ENCODE measurements at places on chromosomes 5 and 9.

DNA sequence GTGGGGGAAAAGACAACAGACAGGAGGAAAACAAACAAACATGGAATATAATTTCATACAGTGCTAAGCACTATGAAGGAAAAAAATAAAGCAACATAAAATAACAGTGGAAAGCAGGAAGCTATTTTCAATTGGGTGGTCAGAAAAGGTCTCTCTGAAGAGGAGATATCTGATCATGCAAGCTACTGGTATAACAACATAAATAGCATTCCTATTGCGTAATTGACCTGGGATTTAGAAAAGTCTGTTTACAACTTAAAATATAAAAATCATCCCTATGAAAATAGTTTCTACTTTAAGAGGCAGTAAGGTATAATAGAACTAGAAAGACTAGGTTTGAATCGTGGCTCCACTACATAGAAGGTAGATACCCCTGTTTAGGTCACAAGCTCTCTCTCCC, 61.4 kb downstream of the FBXW11 start:
- DNase-seq, result peak; percentile 76

- DNase-seq, result no peak
Measured at GRCh38 chr5:169201597-169201996, 99.3 kb downstream of the SLIT3 start.

DNA sequence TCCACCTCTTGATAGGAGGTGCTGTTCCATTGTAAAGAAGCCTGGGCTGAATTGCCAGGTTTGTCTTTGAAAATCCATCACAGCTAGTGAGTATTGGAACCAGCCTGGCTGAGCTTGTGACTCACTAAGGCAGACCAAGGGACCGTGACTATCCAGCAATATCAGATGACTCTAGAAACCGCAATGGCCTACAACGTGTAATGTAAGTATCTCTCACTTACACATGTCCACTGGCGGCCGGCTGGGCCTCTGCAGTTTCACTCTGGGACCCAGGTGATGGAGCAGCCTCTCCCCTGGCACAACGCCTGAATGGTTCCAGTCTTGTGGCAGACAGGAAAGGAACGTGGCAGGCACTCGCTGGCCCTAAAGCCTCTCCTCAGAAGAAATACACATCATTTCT, 3.1 kb upstream of the HRH2 start:
- DNase-seq, result no peak

- peak; percentile 45 for DNase-seq
Measured at GRCh38 chr9:4796988-4797853, 4.5 kb downstream of the RCL1 start.

DNA sequence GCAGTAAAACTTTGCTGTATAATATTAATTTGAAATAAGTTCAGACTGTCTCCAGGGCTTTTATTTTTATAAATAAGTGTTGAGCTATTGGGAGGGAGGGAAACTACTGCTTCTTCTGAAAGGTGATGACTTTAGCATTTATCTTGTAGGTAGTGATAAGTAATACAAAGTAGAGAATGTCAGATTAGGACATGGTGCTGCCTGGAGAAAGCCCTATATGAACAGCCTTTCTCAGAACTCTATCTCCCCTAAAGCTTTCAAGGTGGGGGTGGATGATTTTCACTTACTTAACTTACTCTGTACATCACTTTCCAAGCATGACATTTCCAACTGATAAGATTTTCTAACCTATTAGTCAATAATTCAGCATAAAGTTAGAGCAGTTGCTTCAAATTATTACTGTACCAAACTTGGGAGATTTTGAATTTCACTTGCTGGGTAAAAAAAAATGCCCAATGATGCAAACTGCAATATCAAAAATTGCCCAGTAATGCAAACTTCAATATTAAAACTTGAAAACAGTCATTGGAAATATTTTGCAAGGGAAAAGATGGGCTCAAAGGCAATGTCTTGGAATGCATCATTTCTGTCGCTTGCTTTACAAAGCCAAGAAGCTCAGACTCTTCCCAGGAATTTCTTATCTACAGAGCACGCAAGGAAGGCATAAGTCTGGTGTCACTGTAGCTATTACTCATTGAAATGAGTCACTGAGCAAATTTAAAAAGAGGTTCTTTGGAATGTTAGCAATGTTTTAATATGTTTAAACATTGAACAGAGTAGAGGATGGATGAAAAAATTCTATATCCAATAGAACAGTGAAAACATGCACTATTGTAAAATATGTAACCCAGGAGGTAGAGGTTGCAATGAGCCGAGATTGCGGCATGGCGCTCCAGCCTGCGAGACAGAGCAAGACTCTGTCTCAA, 569.5 kb downstream of the PSAT1 start:
- peak; percentile 89 for DNase-seq

DNA sequence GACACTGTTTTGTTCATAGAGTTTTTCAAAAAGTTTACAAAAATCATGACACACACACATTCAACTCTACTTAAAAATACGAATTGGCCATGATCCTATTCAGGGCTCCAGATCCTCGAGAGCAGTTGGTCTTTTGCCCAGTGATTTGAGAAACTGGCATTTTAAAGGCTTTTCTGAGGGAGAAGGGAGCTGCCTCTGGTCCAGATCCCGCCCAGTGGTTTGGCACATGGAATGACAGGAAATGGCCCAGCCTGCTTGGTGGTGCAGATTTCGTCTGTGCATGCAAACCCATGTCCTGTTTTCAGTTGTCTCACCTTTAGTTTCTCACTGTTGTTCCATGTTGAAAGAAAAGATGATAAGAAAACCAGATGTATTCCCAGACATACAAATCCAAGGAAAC, 3.6 kb downstream of the CAMK4 start:
- peak; percentile 11 for DNase-seq

DNA sequence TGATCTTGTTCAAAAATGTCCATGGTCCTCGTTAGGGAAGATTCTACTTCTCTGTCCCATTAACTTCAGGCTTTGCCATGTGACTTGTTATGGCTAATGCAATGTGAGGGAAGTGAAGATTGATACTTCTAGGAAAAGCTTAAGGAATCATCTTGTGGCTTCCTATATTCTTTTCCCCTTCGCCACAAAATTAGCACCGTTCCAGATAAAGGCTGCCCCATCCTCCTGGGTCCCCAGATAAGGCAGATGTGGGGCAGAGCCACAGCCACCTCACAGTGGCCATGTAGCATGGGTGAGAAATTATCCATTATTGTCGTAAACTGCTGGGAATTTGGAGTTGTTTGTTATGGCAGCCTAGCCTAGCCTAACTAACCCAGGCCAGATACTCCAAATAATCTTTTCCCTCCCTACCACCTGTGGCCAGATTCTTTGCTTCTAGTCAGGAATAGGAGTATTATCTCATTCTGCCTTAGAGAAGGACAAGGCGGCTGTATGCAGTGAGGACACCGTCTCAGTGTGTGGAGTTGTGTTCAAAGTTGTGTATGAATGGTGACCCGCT, 31.9 kb upstream of the BOD1 start:
- no peak for DNase-seq

DNA sequence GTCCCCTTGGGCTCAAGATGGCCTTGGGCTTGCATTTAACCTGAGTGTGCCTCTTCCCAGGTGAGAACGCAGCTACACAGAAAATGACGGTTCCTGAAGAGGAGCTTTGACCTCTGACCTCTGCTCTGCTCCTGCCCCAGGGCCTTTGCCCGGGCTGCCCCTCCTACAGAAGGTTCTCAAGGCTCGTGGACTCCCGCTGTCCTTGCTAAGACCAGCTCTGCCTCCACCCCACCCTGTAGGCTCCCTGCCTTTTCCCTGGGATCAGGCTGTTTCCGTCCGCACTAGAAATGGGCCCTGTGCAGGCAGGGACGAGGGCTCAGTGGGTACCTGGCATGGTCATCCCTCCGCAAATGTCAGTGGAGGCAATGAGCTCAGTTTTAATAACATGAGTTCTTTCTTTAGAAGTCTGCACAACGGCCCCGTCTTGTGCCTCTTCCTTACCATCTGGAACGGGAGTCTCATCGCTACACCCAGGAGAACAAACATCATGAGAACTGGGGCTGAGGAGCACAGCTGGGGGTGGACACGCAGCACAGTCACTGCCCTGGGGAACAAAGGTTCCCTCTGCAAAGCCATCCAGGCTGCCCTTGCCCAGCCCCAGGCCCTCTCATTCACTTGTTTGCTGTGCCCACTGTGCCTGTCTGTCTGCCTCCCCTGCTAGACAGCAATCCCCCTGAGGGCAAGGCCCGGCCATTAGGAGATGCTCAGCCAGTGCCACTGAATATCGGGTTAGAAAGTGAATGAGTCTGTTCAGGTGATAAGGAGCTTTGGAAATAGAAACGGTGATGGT, 26.7 kb upstream of the LPCAT1 start:
- no peak for DNase-seq

Measured in iris pigment epithelial cell (primary cell).